Renal pelvis (tissue), 12 donors: ENCODE measurements at places on chromosomes 11 and 22. TPM values are rescaled to one million over a fixed set of nuclear protein-coding genes. Genes with fewer than 3 reads are reported as not detected.

The CALCA gene
- polyA plus RNA-seq = 16.3 TPM

The C22orf31 gene
- 1.7 TPM for polyA plus RNA-seq

The KIAA0930 gene
- polyA plus RNA-seq = 28.2 TPM

The RPL3 gene
- polyA plus RNA-seq = 3,386 TPM

DNA sequence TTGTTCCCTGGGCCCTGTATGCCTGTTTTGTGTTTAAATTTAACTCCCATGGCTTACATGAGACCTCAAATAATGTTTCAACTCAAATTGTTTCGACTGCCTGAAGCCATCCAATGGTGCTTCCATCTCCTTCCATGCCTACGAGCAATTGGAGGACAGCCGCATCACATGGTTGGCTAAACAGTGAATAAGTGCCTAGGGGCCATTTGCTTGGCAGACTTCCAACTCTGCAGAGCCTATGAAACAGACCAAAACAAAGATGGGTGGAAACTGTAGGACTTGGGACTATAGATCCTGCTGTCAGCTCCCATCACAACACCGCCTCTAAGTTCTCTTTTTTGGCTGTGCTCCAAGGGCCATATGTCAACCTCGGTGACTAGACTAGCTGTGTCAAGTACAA, 84.1 kb downstream of the PARVA start:
- no peak for DNase-seq

DNA sequence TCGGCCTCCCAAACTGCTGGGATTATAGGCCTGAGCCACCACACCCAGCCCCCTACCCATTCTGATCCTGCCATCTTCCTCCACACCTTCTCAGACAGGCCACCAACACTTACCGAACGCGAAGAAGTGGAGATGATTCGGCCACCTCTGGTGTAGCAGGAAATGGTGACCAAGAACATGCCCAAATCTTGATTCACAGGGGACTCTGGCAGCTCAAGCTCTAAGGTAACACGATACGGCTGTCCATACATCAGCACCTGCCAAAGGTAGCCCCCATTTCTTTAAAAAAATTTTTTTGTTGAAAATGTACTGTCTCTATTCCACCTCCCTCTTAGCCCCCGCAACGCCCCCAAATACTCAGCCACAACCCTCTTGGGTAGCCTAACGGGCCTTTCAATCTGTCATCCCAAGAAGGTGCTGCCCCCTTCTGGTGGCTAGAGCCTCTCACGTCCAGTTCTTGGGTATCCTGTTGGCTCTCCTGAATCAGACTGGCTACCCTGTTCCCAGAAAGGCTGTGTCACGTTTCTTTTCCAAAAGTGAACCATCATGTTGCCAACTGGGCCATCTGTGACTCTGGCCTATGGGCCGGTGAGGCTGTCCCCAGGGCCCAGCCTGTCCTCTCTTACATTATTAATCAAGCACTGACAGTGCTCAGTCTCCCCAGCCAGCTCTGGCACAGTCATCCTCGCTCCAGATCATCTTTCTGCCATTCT, 5.3 kb upstream of the LRRN4CL start:
- peak; percentile 81 for DNase-seq

DNA sequence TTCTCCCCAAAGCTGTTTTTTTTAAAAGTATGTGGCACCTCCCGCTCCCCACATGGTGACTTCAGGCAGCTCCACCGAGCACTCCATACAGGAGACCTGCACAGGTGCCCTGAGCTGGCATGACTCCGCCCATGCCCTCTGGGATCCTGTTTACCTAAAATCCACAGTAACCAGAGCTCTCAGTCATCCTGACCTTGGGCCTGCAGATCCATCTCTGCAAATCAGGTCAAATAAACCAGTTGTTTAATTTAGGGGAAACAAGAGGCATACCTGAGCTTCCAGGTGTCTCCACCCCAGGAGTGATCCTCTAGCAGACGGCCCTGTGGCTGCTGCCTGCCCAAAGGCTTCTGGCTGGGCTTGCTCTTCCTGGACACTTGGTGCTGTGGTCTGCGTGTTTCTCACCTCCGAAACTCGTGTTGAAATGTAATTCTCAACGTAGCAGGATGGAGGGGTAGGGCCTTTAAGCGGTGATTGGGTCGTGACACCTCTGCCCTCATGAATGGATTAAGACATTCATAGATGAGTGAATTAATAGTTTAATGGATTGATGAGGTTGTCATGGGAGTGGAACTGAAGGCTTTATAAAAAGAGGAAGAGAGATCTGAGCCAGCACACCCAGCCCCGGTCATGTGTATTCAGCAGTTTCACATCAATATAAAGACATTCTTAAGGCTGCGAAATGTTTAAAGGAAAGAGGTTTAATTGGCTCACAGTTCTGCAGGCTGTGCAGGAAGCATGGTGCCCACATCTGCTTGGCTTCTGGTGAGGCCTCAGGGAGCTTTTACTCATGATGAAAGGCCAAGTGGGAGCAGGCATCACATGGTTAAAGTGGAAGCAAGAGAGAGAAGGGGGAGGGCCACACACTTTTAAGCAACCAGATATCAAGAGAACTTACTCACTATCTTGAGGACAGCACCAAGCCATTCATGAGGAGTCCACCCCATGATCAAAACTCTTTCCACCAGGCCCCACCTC, 34.1 kb downstream of the LINC01488 start:
- DNase-seq = no peak
